PC-9 (cell line): ENCODE measurements at places on chromosomes 5 and 9. TPM values are rescaled to one million over a fixed set of nuclear protein-coding genes. Genes with fewer than 3 reads are reported as not detected.
A peak's percentile ranks its signal among the peaks of the same experiment; 100 is the strongest.

DNA sequence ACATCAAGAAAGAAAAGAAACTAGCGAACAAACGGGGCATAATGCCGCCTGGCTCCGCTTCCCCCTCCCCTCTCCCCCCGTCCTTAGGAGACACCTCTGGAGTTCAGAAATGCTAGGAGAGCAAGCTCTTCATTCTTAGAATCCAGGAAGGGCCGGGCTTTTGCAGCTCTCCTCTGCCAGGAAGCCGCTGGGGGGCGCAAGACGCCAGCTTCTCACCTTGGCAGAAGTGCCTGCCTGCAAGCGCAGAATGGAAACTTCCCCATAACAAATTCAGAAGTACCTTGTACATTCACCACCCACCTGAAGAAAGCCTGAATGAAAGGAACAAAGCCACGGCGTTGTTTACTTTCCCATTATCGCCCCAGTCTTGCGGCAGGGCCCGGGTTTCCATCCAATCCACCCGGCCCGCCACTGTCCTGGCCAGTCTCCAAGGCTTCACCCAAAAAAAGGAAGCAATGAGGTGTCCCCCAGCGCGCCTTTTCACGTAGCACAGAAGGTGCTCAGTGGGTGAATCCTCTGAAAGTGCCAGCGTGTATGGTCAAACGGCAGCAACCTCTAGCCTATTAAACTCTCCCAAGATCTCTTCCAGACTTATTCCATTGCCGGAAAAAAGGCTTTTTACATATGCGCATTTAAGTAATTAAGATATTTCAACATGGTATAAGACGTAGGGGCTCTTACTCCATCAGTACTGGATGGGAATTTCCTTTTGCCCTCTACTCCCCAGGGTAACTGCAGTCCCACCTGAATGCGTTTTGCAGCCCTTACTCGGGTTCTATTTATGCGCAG lies 1.6 kb upstream of the GADD45G start:
- peaks cover 61% of the 10 kb centered on the region for H3K27me3 ChIP-seq
- H3K4me1 ChIP-seq, result no peaks in the 10 kb centered on the region
- DNase-seq, result peak; percentile 48
- no peak overlapping the region for H3K4me3 ChIP-seq

Gene C9orf50
- 0.38 TPM in 1 of 2 replicates, not detected in the other for total RNA-seq

DNA sequence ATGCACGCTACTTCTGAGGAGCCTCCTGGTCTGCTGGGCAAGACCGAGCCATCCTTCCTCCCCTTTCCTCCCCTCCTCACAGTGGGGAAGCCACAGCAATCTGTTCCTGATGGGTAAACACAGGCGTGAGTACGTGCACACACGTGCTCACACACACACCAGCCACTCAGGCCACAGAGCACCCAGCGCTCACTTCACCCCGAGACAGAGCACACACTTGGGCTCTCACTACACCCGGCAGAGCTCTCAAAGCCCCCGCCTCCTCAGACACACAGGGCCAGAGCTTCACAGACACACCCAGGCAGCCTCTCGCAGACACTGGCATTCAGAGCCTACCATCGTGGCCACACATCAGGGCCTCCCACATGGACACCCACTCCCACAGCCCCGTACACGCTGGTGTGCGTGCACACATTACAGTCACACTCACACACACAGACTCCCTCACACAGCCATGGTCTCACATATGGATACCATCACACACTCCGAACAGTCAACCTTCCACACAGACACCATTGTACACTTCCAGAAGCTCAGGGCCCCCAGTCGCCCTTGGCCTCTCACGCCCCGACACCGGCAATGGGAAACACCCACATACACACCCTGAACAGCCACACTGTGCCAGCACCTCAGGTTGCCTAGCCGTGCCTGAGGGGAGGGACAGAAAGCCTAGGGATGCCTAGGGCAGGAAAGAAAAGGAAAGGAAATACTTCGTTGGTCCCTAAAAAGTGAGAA lies 13.5 kb downstream of the CNTFR start:
- no peaks in the 10 kb centered on the region for H3K36me3 ChIP-seq
- DNase-seq, result no peak
- no peak overlapping the region for H3K27ac ChIP-seq
- H3K4me1 ChIP-seq, result no peaks in the 10 kb centered on the region

DNA sequence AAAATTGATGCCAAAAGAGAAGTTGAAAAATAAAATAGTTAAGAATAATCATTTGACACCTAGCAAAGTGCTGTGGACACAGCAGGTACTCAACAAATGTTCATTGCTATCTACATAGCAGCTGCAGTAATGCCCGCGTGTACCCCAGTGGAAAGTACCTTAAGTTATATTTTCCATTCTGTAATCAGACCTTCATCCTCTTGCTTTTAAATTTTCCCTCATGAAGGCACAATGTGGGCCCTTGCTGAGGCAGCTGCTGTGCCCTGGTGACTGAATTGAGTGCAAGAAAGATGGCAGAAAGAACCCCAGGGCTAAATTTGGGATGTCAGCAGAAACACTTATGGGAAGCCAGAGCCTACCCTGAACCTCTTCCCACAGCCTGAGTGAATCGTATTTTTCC lies 65.9 kb downstream of the CYFIP2 start:
- H3K36me3 ChIP-seq, result no peaks in the 10 kb centered on the region
- H3K27ac ChIP-seq, result no peak overlapping the region
- H3K4me3 ChIP-seq, result no peak overlapping the region
- H3K27me3 ChIP-seq, result no peaks in the 10 kb centered on the region
- 0 out of 2 replicates have a peak, but pooled peaks cover 4% of the 10 kb centered on the region for H3K4me1 ChIP-seq

DNA sequence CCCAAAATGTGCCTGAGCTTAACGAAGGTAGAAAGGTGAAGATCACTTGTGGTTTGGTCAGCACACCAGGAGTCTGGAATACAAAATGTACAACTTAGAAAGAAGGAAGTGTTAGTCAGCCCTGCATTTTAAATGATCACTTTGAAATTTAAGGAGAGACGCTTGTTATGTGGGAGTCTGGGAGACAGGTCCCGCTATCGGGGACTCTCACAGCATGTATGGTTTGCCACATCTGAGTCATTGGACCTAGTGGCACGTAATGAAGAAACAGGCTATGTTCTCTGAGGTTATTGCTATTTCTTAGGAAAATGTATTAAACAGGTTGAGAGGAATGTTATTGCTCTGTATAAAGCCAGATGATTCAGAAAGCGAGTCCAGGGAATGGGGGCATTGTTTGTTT lies 2362.5 kb upstream of the WWC1 start:
- H3K27ac ChIP-seq, result no peak overlapping the region
- DNase-seq, result no peak
- no peak overlapping the region for H3K4me3 ChIP-seq
- no peaks in the 10 kb centered on the region for H3K27me3 ChIP-seq
- H3K4me1 ChIP-seq, result no peaks in the 10 kb centered on the region

DNA sequence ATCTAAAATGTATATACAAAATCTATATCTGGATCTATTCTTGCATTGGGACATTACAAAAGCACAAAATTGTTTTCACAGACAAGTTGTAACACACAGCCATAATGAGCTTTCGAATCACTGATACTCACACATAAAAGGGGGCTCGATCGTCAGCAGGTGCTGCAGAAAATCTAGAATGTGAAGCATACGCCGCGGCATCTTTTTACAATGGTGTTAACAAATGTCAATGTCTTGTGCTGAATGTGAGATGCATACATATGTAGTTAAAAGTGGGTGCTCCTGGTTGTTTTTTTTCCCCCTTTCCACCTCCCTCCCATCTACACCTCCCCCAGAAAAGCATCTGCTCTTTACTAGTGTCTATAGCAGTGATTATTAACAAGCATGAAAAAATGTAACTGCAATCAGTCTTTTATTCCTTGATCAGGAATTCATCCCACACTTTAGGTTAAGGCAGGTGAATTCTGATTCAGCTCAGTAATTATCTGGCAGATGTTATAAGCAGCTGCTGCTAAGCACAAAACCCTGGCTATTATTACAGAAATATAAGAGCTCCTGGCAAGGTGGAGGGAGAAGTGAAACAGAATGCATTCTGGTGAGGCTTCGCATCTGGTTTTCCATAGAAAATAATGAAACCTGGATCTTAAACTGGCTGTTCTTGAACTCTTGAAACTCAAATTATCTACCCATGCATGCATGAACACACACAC lies 114.1 kb downstream of the MPDZ start:
- H3K36me3 ChIP-seq, result no peaks in the 10 kb centered on the region
- no peak for DNase-seq

DNA sequence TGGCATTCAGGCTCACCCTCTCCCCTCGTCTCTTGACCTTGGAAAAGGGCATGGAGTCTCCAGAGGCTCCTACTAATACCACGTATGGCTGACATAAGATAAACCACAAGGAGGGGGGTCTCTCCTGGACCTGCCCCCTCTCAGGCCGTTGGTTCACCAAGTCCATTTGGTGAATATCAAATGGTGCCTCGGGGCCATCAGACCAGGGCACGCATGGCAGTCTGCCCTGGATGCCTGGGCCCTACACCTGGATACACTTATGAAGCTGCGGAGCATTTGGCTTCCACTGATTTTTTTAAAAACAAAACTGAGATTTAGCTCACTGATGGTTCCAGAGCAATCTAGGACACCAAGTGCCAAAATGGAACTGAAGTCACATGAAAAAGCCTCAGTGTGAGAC lies 40.3 kb upstream of the ZNF622 start:
- no peaks in the 10 kb centered on the region for H3K36me3 ChIP-seq
- H3K4me3 ChIP-seq, result no peak overlapping the region
- DNase-seq, result peak; percentile 15
- H3K27ac ChIP-seq, result no peak overlapping the region

Gene SPINK4
- total RNA-seq, result not detected in 2 replicates

Gene MAP1B
- 159 and 163 TPM in 2 replicates for total RNA-seq

Gene ACER2
- total RNA-seq, result 3.8 and 4.3 TPM in 2 replicates

DNA sequence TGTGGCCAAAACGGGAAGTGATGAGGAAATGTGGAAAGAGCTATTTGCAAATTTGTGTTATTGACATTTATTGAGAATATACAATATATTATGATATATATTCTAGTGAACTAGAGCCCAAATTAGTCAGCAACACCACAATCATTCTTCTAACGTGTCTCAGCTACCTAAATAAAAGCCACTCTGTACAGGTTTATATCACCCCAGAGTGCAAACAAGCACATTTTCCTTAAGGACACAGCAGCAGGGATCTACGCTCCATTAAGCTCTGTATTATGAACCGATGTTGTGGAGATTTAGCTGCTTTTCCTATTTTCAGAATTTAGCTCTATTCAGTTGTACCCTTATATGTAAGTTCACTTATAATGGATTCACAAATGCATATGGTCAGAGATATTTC lies 77.9 kb downstream of the CDH18 start:
- no peak overlapping the region for H3K4me3 ChIP-seq
- no peaks in the 10 kb centered on the region for H3K36me3 ChIP-seq
- H3K27ac ChIP-seq, result no peak overlapping the region
- DNase-seq, result no peak

GRCh38 chr9:2599896-2600295 lies 21.7 kb upstream of the VLDLR start:
- DNase-seq, result no peak
- H3K36me3 ChIP-seq, result no peaks in the 10 kb centered on the region
- no peak overlapping the region for H3K4me3 ChIP-seq
- no peaks in the 10 kb centered on the region for H3K27me3 ChIP-seq

DNA sequence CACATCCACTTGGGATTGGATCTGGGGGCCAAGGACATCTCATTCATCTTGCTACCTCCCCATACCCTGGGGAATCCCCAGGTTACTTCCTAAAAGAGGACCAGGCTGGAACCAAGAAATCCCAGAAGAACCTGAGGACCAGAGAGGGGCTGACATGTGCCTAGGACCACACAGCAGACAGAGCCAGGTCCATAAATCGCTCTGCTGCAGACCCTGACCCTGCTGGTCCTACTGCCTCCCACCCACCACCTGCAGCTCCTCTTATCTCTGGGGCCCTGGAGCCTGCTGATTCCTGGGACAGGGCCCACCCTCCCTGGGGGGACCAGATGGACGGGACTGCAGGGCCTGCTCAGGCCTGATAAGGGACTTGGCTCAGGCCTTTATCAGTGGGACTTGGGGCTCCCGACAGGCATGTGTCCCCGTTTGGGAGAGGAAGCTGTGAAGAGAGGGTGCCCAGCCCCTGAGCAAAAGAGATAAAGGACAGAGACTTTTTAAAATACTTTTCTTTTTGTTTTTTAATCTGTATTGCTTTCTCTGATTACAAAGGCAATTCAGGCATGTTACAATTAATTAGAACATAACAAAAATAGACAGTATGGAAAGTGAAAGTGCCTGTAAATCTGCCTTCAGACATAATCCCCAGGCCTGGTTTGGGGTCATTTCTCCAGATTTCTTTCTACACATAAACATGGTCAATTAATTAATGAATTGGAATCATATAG lies 101.3 kb upstream of the LARP1 start:
- 0 out of 2 replicates have a peak, but pooled peaks cover under 1% of the 10 kb centered on the region for H3K4me1 ChIP-seq
- no peaks in the 10 kb centered on the region for H3K36me3 ChIP-seq
- no peaks in the 10 kb centered on the region for H3K27me3 ChIP-seq
- no peak for DNase-seq

DNA sequence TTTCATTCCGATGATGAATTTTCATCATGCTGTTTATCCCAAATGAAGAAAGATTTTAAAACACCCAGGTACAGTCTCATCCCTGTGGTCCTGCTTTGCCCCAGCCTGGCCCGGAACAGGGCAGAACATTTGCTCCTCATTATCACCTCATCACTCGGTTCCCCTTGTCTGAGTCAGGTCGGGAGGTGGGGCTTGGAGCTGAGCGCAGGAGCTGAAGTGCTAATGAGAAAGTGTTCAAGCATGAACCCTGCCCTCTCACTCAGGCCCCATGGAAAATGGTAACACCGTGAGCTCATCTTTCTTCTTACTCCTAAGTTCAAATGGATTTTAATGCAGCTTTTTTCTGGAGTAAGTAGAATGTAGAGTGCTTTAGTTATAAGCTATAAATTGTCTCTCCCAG lies 466.2 kb downstream of the KDM4C start:
- no peak overlapping the region for H3K27ac ChIP-seq
- H3K36me3 ChIP-seq, result no peaks in the 10 kb centered on the region
- no peak overlapping the region for H3K4me3 ChIP-seq
- no peaks in the 10 kb centered on the region for H3K4me1 ChIP-seq

DNA sequence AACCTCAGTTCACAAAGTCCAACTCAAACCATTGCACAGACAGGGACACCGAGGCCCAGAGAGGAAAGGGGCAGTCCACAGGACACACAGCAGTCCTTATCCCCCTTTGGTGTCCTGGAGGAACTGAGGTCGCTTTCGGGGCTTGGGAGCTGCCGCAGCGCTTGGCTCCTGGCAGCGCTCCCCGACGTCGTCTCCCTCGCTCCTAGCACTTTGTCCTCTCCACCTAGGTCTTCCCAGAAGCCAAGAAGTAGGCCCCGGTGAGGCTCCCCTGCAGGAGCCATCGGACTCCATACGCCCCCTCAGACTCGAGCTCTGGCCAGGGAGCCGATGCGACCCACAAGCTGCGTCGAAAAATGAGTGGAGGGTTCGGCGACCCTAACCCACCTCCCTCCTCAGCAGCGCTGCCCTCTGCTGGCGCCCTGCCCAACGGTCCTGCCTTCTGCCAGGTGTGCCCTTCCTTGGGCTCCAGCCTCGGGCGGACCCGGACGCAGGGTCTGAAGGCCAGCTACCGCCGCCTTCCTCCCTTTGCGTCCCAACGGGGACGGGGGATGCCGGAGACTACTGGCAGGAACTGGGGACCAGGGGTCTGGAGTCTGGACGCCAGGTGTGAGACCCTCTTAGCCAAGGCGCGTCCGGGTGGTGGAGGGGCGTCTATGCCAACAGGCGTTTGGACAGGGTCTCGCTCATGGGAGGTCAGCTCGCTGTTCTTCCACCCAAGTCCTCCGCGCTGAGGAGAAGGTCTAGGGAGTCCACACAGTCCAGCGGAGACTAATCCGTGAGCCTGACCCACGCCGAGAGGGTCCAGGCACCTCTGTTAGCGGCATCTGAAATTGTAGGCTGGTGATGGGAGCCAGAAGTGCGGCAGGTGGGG lies 2.1 kb upstream of the PRDM12 start:
- peaks cover 32% of the 10 kb centered on the region for H3K27me3 ChIP-seq
- H3K36me3 ChIP-seq, result no peaks in the 10 kb centered on the region
- no peak for DNase-seq

- peak; percentile 8 for DNase-seq
- no peaks in the 10 kb centered on the region for H3K36me3 ChIP-seq
- H3K27me3 ChIP-seq, result no peaks in the 10 kb centered on the region
Measured at GRCh38 chr5:66958980-66959641, 237.5 kb downstream of the CD180 start.
